NCI-H510A treated with DMSO at 0.1 percent for 48 hours (cell line): ENCODE measurements at places on chromosomes 12 and 14.

DNA sequence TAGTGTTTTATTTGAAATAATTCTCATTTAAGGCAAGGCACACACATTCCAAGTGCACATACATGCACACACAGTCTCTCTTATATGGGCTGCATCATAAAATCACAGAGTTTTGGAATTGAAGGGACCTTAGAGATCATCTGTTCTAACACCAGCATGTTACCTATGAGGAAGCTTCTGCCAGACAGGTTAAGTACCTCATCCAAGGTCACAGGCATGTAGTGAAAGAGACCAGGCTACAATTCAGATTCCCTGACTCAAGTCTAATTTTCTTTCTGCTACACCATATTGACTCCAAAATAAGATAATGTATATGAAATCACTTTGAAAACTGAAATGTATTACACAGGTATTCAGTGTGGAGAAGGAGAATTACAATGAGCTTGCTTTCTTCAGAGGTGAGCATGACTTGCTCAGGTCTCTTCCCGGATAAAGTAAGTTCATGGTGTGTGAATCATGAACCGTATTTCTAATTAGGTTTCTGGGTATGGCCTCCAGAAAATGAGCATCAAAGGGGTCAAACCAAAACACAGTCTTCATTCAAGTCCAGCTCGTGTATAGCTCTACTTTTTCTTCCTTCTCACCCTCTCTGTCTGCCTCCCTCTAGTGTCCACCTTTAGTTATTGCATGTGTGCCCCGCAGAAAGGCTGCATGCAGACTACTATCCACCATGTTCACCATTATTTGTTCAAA is 411.9 kb downstream of the FUT8 start:
- DNase-seq: peak; percentile 89

DNA sequence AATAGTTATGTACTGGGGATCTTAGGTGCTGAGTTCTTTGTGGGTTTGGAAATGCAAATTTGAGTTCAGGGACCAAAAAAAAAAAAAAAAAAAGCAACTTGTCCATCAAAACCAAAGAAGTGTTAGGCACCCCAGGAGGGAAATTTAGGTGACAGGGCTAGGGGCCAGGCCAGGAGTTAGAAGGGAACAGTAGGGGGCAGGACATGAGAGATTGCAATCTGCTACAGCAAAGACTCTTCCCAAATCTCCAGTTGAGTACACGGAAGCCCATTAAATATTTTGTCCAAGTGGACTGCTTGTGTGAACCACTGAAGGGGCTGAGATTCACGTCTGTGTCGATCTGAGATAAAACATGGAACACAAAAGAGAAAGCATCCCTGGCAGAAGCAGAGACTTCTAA is 52.8 kb downstream of the TSPAN19 start:
- DNase-seq: no peak

- no peak for DNase-seq
Observed at GRCh38 chr12:120079411-120080400, 36.8 kb downstream of the RAB35 start.

DNA sequence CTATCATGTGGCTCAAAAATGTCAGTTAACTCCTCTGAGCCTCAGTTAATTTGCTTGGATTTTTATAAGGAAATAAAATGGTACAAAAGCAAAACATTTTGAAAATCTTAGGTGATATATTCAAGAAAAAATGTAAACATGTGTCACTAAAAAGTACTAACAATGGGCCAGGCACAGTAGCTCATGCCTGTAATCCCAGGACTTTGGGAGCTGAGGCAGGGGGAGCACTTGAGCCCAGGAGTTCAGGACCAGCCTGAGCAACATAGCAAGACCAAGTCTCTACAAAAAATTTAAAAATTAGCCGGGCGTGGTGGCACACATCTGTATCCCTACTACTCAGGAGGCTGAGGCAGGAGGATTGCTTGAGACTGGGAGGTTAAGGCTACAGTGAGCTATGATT is 25.7 kb downstream of the AQP6 start:
- no peak for DNase-seq

DNA sequence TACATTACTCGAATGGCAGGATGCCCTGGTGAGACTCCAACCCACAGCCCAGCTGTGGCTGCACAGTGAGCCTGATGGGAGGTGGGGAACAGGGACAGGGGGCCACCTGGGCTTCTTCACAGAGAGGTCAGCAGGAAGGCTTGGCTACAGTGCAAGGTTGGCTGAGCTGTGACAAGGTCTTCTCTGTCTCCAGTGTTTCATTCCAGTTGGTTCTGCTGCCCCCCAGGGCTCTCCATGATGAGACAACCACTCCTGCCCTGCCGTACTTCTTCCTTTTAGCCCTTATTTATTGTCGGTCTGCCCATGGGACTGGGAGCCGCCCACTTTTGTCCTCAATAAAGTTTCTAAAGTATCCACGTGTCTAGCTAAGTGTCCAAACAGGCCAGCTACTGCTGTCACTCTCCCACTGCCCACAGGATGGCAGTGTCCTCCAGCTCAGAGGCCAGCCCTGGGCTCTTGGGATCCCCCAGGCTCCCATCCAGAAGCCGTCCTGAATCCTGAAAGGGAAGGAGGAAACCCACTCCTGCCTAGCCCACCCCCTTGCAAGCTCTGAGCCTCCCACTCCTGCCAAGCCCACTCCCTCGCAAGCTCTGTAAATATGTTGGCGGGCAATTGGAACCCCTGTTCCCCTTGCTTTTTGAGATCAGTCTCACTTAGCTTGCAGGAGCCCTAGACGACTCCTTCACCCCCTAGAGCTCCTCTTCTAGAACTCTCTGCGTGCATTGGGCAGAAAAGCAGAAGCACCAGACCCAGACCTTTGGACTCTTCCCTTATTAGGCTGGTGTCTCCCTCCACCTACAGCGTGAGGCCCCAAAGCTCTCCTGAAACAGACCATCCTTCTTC is 5.4 kb downstream of the C1QL4 start:
- peak; percentile 41 for DNase-seq

DNA sequence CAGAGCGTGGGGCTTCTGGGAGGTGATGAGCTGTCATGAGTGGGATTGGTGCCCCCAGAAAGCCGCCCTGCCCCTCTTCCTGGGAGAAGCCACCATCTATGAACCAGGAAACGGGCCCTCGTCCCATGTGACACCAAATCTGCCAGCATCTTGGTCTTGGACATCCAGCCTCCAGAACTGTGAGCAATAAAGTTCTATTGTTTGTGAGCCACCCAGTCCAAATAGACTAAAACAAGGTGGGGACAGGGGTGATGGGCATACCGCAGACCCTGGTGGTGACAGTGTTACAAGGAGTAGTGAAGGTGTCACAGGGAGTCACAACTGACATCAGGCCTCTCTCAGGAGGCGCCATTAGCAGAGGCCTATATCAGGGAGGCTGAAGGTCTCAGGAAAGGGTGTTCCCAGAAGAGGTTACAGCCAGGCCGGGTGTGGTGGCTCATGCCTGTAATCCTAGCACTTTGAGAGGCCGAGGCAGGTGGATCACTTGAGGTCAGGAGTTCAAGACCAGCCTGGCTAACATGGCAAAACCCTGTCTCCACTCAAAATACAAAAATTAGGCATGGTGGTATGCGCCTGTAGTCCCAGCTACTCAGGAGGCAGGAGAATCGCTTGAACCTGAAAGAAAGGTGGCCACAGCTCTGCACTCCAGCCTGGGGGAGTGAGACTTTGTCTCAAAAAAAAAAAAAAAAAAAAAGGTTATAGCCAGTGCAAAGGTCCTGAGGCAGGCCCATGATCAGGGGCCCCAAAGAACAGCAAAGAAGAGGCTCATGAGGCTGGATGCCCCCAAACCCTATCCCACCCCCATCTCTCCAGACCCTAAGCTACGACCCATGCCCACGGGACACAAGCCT is 53.0 kb downstream of the NCOR2 start:
- no peak for DNase-seq

GRCh38 chr12:72264548-72265175 is 7.5 kb upstream of the TRHDE start:
- DNase-seq: peak; percentile 35

GRCh38 chr12:66188584-66189485 is at the start of gene IRAK3:
TSS of gene IRAK3 (plus strand) at chr12:66189214. CDS start at chr12:66189300, 86 bp downstream.
- peak; percentile 53 for DNase-seq

DNA sequence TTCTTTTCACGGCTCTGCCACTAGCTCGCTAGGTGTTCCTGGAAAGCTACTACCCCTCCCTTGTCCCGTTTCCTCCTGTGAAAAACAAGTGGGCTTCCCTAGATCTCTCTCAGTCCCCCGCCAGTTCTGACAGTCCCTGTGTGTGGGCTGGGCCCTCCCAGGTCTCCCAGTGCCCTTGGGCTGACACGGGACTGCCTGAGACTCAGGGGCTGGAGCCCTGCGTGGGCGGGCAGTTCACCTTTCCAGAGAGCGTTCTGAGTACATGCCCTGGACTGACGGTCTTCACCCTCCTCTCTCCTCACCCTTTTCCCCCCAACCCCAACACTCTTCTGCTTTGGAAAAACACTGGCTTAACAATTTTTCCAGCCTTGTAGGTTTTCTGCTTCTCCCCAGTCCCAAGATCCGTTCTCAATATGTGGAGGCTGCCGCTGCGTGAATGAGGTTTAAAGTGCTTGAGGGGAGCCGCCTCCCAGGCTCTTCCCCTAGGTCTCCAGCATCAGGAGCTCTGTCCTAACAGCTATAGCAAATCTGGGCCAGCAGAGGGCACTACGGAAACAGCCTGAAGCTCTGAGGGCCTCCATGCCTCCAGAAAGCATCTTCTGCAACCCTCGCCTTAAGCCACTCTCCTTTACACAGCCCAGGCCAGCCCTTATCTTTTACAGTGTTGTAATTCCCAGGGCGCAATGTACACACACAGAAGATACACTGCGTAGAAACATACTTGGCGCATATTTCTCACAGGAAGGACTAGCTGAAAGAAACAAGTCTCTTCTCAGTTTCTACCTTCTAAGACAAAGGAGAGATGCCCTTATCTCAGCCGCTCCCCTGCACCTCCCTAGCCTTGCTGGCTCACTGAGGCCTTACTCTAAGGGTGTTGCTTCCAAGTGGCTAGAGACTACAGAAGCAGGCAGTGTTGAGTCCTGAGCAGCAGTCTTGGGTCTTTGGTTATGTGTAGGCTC is 10.4 kb upstream of the DCD start:
- DNase-seq: peak; percentile 28

- peak; percentile 72 for DNase-seq
Observed at GRCh38 chr12:74890237-74890599, 319.4 kb downstream of the KCNC2 start.

- DNase-seq: no peak
Observed at GRCh38 chr12:57469296-57470164, 9.9 kb downstream of the GLI1 start.

DNA sequence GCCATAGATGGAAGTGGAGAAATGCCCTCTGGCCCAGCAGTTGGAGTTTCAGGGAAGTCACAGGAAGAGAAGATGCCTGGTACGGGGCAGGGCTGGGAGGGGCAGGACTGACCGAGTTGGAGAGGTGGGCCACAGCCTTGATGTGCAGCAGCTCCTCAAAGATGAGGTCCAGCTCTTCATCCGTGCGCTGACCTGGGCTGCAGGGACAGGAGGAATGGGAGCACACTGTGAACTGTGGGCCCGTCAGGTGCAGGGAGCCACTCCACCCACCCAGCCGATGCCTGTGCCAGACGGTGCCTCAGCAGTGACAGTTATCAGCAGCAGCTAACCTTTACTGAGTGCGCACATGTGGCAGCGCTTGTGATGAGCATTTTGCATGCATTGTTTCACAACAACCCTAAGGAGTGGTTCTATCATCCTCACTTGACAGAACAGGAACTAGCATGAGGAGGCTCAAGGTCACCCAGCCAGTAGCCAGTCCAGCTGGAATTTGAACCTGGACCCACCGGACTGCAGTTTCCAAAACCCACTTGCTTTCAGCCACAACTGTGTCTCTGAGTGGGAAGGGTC is 8.4 kb downstream of the RAPGEF3 start:
- no peak for DNase-seq

- no peak for DNase-seq
Observed at GRCh38 chr12:3308609-3309008, 182.4 kb upstream of the PRMT8 start.

DNA sequence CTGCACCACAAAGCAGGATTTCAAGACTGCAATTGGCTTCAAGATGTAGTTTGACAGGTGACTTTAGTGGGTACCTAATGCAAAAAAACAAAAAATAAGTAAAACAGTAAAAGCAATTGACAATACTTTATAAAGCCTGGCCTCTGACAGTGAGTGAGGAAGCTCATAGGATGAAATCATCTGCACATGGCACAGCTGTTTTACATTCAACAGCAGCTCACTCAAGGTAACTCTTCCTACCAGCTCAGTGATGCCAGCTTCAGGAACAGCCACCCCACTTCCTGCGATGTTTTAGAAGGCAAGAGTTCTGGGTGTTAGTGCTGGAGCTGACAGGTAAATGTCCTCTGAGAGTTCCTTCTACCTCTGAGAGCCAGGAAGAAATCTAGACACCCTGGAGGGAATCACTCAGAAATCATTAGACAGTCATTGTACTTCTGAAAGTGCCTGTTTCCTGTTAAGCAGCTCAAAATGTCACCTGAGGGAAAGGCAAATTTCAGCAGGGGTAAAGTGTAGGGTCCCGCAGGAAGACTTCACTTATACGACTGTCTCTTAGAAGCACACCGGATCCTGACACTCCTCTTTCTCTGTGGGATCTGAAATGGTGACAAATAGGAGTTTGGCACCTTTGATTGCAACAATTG is 99.9 kb downstream of the FOXN3 start:
- DNase-seq: no peak

DNA sequence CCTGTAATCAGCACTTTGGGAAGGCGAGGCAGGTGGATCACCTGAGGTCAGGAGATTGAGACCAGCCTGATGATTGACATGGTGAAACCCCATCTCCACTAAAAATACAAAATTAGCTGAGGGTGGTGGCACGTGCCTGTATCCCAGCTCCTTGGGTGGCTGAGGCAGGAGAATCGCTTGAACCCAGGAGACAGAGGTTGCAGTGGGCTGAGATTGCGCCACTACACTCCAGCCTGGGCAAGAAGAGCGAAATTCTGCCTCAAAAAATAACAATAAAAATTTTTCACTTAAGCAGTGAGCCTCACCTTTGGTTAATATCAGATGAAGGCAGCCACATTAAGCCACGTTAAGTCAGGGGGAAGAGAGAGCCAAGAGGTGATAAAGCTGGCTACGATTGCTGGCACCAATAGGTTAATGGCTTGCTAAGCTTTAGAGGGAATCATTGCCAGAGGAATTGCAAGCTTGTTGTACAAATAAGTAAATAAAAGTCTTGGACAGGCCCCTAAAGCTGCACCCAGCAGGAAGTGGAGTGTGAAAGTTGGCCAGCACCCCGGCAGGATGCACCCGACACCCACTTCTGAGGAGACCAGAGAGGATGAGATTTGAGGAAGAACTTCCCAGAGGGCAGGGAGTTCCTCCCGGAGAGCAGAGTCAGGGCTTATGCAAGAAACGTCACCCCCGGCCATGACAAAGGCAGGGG is 41.3 kb upstream of the TESC start:
- DNase-seq: peak; percentile 36

DNA sequence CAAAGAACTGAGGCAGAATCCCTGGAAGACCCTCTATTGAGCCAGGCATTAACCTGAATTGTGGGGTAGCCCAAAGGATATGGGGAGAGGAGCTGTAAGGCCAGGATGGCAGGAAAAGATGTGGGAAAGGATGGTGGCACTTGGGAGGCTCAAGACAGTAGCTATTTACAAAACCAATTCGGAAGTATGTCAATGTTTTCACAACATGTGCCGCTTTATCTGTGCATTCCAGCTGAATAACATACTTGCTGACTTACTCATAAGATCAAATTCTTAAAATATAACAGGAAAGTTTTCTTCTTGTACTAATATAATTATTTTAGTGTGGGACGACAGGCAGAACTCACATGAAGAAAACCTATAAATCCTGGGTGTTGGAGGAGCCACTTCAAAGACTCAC is 10.6 kb downstream of the BBS10 start:
- no peak for DNase-seq
